Lung microvascular endothelial cell (primary cell): ENCODE measurements at places on chromosomes 13 and 19. TPM values are rescaled to one million over a fixed set of nuclear protein-coding genes. Genes with fewer than 3 reads are reported as not detected.

FSTL3 gene
- total RNA-seq, result 5.0 and 5.2 TPM in 2 replicates

CGB8 gene
- not detected in 2 replicates for total RNA-seq

NECTIN2 gene
- 85.4 and 118 TPM in 2 replicates for total RNA-seq

PPFIA3 gene
- total RNA-seq, result 1.6 and 2.8 TPM in 2 replicates

ZNF548 gene
- total RNA-seq, result 8.1 and 11.3 TPM in 2 replicates

SIRT6 gene
- total RNA-seq, result 6.5 and 7.7 TPM in 2 replicates

ICAM4 gene
- 0.22 TPM in 1 of 2 replicates, not detected in the other for total RNA-seq

TSSK6 gene
- total RNA-seq, result 0.65 and 1.2 TPM in 2 replicates

ZNF541 gene
- 0.20 and 0.44 TPM in 2 replicates for total RNA-seq

KLF1 gene
- not detected in 2 replicates for total RNA-seq

KCNJ14 gene
- total RNA-seq, result under 0.01 and 0.20 TPM in 2 replicates

PLIN4 gene
- total RNA-seq, result 0.65 and 2.0 TPM in 2 replicates

IGSF23 gene
- total RNA-seq, result 0.22 TPM in 1 of 2 replicates, not detected in the other

NUMBL gene
- 4.6 and 5.9 TPM in 2 replicates for total RNA-seq

C1QTNF9 gene
- not detected in 2 replicates for total RNA-seq

PTPRH gene
- total RNA-seq, result under 0.01 TPM in 2 replicates
